ENCODE measurements at places on chromosomes 1 and 21.

DNA sequence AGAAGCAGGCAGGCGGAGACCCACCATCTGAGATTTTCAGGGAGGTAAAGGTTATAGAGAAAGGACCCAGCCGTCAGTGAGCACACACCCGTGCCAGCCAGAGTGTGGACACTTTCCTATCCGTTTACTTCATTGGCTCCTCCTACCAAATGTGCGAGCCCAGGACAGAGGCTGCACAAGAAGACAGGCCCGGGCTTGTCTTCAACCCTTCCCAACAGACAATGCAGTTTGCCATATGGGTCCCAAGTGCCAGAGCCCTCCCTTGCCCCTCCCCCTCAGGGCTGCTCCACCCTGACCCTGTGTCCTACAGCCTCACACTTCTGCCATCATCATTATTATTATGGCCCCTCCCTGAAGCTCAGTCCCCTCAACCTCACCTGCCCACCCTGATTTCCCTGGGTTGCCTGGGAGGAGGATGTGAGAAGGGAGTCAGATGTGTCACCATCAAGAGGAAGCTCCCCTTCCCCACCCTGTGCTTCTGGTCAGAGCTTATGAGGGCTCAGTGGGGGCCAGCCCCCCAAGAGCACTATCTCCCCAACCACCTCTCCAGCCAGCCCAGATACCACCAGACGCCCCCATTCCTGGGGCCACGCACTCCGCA lies 9.4 kb downstream of the LAPTM5 start:
- no peak for DNase-seq

DNA sequence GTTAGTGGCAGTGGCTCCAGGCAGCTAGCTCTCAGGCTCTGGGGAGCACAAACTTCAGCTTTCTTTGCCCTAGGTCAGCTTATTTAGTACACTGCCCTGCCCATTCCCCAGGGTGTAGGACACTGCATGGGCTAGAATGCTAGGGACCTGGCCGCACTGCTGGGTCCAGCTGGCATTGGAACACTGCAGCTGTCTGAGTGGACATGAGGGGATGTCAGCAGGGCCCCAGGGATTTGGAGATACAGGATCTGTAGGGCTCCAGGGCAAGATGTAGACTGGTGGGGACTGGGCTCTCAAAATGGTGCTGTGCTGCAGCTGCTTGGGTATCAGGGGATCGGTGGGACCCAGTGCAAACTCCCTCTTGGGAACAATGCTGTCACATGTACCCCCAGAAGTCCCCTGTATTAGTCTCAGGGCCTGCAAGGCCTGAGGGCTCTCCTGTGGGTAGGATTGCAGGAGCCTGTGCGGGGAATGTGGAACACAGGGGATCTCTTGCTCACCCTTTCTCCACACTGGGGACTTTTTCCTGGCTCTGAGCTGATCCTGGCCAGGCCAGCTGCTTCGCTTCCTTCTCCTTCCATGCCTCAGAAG lies 25.2 kb upstream of the TTC22 start:
- DNase-seq = no peak

- DNase-seq = no peak
Observed at GRCh38 chr1:151326619-151327222, 495 bp downstream of the PI4KB start.

DNA sequence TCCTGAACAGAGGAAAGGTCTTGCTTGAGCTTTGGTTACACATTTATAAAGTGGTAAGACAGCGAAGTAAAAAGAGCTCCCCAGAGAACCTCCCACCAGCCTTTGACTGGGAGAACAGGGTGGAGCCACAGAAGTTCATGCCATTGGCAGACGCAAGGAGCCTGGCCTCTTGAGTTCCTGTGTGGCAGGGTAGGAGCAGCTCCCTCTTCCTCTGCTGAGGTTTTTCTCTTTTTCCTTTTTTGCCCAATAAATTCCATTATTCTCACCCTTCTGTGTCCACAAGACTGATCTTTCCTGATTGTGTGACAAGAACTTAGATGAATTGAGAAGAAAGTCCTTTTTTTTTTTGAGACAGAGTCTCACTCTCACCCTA lies 4.3 kb downstream of the THEM4 start:
- DNase-seq = no peak

DNA sequence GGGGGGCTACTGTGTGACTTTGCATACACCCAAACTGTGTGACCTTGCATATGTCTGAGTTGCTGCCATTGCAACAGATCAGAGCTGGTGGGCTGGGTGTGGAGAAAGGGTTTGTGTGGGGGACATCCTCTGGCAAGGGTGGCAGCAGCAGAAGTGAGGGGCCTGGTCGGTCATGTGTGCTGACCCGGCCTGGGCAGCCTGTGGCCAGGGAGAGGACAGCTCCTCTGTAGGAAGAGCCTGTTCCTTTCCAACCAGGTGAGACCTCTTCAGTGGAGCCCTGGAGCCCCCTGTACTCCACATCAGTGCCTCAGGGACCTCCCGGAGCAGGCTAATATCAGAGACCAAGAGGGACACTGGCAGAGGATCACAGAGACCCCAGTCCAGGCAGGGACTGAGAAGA lies 8.3 kb downstream of the PCSK9 start:
- no peak for DNase-seq

DNA sequence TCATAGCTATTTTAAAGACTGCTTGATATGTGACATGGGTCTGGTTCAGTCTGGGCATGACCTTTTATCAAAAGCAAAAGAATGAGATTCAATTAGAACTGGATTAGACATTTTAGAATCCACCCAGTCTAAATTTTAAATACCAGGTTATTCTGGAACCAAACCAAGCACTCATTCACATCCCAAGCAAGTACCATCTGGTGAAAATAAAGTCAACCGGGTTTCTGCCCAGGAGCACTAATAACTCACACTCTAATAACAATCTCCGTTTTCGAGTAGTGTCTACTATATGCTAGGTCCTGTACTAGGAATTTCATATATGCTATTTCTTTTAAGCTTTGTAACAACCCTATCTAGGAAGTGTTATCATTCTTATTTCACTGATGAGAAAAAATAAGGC lies 30.6 kb downstream of the ZNHIT6 start:
- DNase-seq = no peak

- peak; percentile 25 for DNase-seq
Observed at GRCh38 chr1:67685558-67686266, 711 bp downstream of the GADD45A start.

DNA sequence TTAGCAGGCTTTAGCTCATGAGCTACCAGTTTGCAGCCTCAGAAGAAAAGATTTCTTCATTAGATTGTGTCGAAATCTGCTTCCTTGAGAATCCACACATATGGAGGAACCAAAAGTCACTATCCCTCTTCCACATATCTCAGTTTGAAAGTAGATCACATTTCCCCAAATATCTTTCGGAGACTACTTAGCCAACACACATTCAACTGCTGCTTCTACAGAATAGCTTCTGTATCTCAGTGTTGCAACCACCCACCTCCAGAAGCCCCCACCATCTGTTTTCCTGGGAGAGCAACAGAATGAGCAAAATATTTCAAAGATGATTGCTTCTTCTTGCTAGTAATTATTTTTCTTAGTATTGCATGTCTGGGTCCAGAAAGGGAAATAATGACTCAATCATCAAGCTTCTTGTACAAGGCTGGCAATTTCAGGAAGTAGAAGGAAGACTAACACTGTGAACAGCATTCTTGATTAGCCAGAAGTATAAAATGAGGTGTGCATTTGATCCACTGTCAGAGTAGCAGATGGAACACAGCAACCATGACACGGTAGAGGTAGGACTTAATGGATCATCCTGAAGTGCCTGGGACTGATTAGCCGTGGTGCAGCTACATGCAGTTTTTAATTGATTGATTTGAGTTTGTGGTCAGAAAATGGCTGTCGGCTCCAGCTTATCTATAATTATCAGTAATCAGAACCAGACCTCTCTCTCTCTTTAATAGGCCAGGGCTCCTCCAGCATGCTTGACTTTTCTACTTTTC lies 24.9 kb downstream of the ZC3H11B start:
- no peak for DNase-seq

- DNase-seq = no peak
Observed at GRCh38 chr1:173798078-173798477, 26.4 kb upstream of the DARS2 start.

- DNase-seq = no peak
Observed at GRCh38 chr1:205241366-205242030, 13.8 kb downstream of the TMCC2 start.

DNA sequence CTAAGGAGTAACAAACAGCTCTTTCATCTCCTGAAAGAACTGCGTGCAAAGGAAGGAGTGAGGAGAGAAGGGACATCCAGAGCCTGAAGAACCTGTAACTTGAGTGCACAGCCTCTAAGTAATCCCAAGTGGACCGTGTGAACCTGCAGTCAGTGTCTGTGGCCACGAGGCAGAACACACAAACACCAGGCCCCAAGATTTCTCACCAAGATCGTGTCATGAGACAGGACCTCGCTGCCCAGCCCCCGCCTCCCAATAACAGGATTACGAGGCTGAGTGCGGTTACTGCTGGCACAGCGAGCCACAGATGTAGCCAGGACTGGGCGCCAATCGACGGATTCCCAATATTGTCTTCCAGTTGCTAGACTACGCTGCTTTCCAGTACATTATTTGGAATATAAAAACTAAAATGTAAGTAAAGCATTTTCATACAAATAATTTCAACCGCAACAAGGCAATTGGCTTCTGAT lies 101.3 kb upstream of the SLC25A33 start:
- DNase-seq = peak; percentile 46

DNA sequence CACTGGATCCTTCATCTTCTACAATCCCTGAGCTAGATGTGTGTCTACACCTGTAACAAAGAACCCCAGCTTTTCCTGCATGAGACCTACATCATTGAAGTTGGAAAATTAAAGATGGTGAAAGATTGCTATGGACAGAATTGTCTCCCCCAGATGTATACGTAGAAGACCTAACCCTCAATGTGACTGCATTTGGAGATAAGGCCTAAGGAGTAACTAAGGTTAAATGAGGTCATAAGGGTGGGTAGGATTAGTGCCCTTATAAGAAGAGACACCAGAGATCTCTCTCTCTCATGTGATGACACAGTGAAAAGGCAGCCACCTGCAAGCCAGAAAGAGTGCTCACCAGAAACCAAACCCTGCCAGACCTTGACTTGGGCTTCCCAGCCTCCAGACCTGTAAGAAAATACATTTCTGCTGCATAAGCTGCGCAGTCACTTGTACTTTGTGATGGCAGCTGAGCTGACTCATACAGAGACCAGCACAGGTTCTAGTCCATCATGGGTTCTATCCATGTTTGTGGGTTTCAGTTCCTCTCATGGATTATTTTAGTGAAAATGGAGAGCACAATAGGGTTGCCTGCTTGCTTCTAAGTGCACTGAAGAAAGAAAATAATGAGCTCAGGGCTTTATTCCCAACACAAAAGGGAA lies 180.8 kb downstream of the TPR start:
- DNase-seq = no peak

DNA sequence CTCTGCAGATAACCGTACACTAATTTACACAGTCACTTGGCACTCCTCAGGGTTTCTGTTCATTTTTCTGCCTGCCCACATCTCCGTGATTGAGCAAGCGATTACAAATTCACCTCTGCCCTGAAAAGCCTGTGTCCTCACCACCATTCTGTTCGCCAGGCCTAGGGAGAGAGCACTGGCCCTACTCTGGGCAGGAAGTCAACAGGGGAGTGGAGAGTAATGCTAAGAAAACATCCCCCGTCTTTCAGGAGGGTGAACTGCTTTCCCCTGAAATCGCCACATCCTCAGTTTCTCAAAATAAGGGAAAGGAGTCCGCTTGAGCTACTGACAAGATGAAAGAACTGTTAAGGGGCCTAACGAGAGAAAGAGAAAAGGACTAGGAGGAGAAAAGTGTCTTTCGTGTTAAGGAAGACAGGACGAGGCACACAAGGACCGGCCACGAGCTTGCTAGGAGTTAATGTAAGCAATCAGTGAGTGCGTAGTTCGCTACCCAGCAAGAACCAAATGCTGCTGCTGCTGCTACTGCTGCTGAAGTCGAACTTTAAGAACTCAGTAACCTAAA lies 632 bp downstream of the PEX19 start:
- no peak for DNase-seq

DNA sequence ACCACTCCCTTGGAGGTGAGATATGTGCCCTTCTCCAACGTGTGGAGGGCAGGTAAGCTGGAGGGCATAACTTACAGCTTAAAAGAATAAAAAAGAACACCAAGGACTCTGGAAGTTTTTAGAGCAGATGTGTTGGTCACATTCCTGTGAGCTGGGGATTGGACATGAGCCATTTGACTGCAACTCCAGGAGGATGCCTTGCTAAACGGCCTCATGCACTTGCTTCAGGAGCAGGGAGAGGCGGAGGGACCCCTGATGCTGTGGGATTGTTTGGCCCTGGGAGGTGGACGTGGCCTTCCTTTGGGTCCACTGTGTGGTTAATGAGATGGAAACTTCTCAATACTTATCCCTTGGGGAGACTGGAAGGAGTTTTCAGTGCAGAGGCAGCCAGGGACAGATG lies 185.6 kb downstream of the RHOU start:
- no peak for DNase-seq

- no peak for DNase-seq
Observed at GRCh38 chr1:156554971-156555370, 17.4 kb downstream of the IQGAP3 start.

- no peak for DNase-seq
Observed at GRCh38 chr21:26847002-26847401, 1.8 kb upstream of the ADAMTS1 start.

GRCh38 chr1:236173174-236173767 lies 30.9 kb downstream of the GPR137B start:
- DNase-seq = no peak

- no peak for DNase-seq
Observed at GRCh38 chr1:196774603-196775002, at the start of gene CFHR3. TSS of gene CFHR3 (plus strand) at chr1:196774840. CDS start at chr1:196774887, 47 bp downstream.

- DNase-seq = no peak
Observed at GRCh38 chr1:145953861-145954260, 4.0 kb downstream of the LIX1L start.

DNA sequence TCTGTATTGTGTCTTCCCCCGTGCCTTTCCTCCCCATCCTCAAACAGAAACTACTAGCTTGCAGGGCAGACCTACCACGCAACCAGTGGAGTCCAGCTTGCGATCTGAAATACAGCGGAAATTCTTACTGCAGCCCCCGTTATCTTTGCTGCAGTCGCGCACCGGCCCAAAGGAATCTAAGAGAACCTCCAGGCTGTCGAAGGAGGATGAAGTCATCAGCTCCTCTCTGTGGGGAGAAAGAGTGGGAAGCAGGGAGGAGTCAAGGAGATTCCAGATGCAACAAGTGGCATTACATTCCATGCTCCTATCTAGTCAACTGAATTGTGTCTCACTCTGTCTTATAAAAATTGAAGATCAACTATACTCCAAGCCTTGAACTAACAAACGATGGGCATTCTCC lies 206.9 kb downstream of the ASTN1 start:
- DNase-seq = no peak

- DNase-seq = no peak
Observed at GRCh38 chr1:203359010-203359571, 8.2 kb upstream of the FMOD start.

Data from hypothalamus (tissue), 51 donors.